ENCODE measurements at places on chromosomes 5 and 9. TPM values are rescaled to one million over a fixed set of nuclear protein-coding genes. Genes with fewer than 3 reads are reported as not detected.
A peak's percentile ranks its signal among the peaks of the same experiment; 100 is the strongest.

DNA sequence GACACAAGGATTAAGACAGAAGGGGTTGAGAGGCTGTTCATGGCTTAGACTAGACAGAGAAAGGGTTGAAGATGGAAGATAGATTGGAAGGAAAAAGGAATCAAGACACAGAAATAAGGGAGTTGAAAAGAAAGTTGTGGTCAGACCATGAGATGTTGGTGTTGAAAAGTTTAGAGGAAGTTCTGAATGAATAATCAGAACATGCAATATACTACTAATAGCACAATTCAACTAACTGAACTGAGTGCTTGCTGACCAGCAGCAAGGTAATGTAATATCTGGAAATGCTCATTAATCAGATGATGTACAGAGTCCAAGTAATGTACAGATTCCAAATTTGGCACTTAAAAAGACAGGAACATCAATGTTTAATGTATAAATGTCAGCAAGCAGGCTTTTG, 10.6 kb upstream of the NNT start:
- no peaks in the 10 kb centered on the region for H3K4me1 ChIP-seq
- no peak overlapping the region for H3K27ac ChIP-seq
- no peaks in the 10 kb centered on the region for H3K27me3 ChIP-seq
- no peak overlapping the region for H3K4me3 ChIP-seq
- H3K36me3 ChIP-seq = no peaks in the 10 kb centered on the region
- no peak for DNase-seq

DNA sequence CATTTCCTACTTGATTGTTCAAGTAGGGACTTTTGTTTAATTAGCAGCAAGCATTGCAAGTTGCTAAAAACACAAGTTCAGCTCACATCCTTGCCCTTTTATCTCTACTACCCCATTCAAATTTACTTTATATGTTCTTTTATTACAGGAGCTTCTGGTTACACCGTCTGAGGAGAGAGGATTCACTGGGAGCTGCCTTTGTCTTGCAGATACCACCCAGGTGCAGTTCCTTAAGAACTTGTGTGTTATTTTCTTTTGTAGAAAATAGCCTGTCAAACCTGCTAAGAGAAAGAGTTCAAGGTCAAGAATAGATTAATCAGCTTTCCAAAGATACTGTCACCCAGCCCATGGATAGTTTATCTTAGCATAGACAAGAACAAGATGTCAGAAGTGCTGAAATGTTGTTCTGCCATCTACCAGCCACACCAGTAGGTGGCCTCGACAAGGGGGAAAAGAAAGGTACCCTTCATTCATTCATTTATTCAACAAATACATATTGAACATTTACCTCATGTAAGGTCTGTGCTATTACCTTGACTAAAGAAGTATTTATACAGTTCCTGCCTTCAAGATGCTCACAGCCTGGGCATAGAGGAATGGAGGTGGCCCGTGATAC, 750.3 kb downstream of the MAT2B start:
- H3K27me3 ChIP-seq = no peaks in the 10 kb centered on the region
- no peak overlapping the region for H3K4me3 ChIP-seq
- H3K27ac ChIP-seq = no peak overlapping the region
- DNase-seq = no peak
- H3K4me1 ChIP-seq = no peaks in the 10 kb centered on the region

GRCh38 chr5:127924606-127925005, 159.0 kb upstream of the SLC12A2 start:
- no peaks in the 10 kb centered on the region for H3K4me1 ChIP-seq
- no peak overlapping the region for H3K4me3 ChIP-seq
- no peak for DNase-seq
- H3K27me3 ChIP-seq = no peaks in the 10 kb centered on the region

GRCh38 chr9:135369412-135369990, 110.1 kb upstream of the PPP1R26 start:
- H3K27me3 ChIP-seq = peaks cover 55% of the 10 kb centered on the region
- no peaks in the 10 kb centered on the region for H3K36me3 ChIP-seq
- DNase-seq = no peak
- H3K4me1 ChIP-seq = no peaks in the 10 kb centered on the region

DNA sequence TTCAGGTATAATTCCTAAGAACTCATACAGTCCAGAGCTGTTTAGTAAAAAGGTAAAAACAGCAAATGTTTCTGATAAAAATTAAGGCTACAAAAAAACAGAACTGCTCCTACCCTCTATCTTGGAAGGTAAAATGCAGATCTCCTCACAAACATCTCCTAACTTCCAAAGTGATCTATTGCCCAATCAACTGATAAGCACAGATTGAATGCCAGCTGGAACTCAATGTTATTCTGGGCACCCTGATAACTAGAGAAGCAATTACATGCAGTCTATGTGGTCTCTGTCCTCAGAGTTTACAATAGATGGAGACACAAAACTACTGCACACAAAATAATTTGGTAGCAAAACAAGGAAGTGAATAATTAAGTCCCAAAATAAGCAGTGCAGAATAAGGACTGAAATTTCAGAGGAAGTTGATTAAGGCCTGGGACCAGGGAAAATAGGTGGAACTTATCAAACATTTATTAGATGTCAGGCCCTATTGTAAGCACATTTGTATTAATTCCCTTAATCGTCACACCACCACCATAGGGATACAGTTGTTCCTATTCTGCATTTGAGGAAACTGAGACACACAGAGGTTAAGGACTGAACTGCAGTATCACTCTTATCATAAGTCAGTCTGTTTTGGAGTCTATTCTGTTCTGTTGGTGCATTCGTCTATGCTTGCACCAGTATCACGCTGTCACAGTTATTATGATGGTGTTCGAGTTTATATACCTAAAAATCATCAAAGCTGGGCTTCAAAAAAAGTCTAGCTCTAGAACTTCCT, 102.2 kb upstream of the TARS1 start:
- H3K27ac ChIP-seq = no peak overlapping the region
- no peak overlapping the region for H3K4me3 ChIP-seq
- no peak for DNase-seq
- no peaks in the 10 kb centered on the region for H3K36me3 ChIP-seq
- H3K27me3 ChIP-seq = no peaks in the 10 kb centered on the region
- H3K4me1 ChIP-seq = peaks cover 9% of the 10 kb centered on the region

- H3K4me1 ChIP-seq = no peaks in the 10 kb centered on the region
- no peak overlapping the region for H3K27ac ChIP-seq
- H3K36me3 ChIP-seq = no peaks in the 10 kb centered on the region
- H3K4me3 ChIP-seq = no peak overlapping the region
- H3K27me3 ChIP-seq = no peaks in the 10 kb centered on the region
- no peak for DNase-seq
These were observed 242.1 kb downstream of the HCN1 start for GRCh38 chr5:45454114-45454513.

- no peak overlapping the region for H3K4me3 ChIP-seq
- H3K4me1 ChIP-seq = peaks cover 10% of the 10 kb centered on the region
- H3K27ac ChIP-seq = no peak overlapping the region
- no peak for DNase-seq
- H3K27me3 ChIP-seq = no peaks in the 10 kb centered on the region
These were observed 185.9 kb downstream of the ERCC6L2 start for GRCh38 chr9:96061293-96061987.

DNA sequence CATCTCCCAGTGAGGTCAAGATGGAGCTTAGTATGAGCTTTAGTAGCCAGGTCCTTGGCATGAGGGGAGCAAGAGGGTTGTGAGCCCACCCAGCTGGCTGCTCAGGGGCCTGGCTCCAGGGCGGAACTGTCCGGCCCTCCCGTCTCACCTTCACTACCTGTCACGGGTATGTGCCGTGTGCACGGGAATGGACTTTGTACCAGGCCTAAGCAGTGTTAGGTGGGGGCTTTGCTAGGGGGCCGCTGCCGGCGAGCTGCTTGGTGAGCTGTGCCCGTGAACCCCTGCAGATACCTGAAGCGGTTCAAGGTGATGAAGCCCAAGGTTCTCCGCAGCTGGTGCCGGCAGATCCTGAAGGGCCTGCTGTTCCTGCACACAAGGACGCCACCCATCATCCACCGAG, 46.7 kb downstream of the WNK2 start:
- H3K27ac ChIP-seq = no peak overlapping the region
- peaks cover 19% of the 10 kb centered on the region for H3K4me1 ChIP-seq
- DNase-seq = no peak
- no peak overlapping the region for H3K4me3 ChIP-seq
- no peaks in the 10 kb centered on the region for H3K36me3 ChIP-seq
- no peaks in the 10 kb centered on the region for H3K27me3 ChIP-seq

GRCh38 chr9:75269197-75269596, 180.9 kb downstream of the OSTF1 start:
- H3K27me3 ChIP-seq = no peaks in the 10 kb centered on the region
- H3K36me3 ChIP-seq = no peaks in the 10 kb centered on the region
- no peak overlapping the region for H3K4me3 ChIP-seq
- no peaks in the 10 kb centered on the region for H3K4me1 ChIP-seq

- H3K27me3 ChIP-seq = peaks cover 10% of the 10 kb centered on the region
- H3K4me1 ChIP-seq = peaks cover 19% of the 10 kb centered on the region
- H3K36me3 ChIP-seq = no peaks in the 10 kb centered on the region
- H3K4me3 ChIP-seq = no peak overlapping the region
These were observed 119.6 kb downstream of the BOD1 start for GRCh38 chr5:173496883-173497255.

GRCh38 chr5:78253201-78253600, 41.3 kb downstream of the AP3B1 start:
- H3K4me1 ChIP-seq = no peaks in the 10 kb centered on the region
- DNase-seq = no peak
- no peak overlapping the region for H3K27ac ChIP-seq
- H3K36me3 ChIP-seq = no peaks in the 10 kb centered on the region

- H3K36me3 ChIP-seq = no peaks in the 10 kb centered on the region
- H3K4me1 ChIP-seq = no peaks in the 10 kb centered on the region
- peak; percentile 71 for DNase-seq
- no peaks in the 10 kb centered on the region for H3K27me3 ChIP-seq
- no peak overlapping the region for H3K27ac ChIP-seq
These were observed 287.3 kb downstream of the EBF1 start for GRCh38 chr5:158812408-158812807.

- H3K36me3 ChIP-seq = no peaks in the 10 kb centered on the region
- H3K4me3 ChIP-seq = no peak overlapping the region
- DNase-seq = no peak
- no peaks in the 10 kb centered on the region for H3K27me3 ChIP-seq
- peaks cover 27% of the 10 kb centered on the region for H3K4me1 ChIP-seq
These were observed 202.9 kb downstream of the NXNL2 start for GRCh38 chr9:88737876-88738275.

- H3K27ac ChIP-seq = no peak overlapping the region
- no peak overlapping the region for H3K4me3 ChIP-seq
- H3K4me1 ChIP-seq = no peaks in the 10 kb centered on the region
- DNase-seq = no peak
- H3K36me3 ChIP-seq = no peaks in the 10 kb centered on the region
These were observed 92.5 kb upstream of the TNFSF8 start for GRCh38 chr9:115022760-115023434.

- H3K27ac ChIP-seq = no peak overlapping the region
- peaks cover 19% of the 10 kb centered on the region for H3K4me1 ChIP-seq
- no peaks in the 10 kb centered on the region for H3K36me3 ChIP-seq
These were observed 69.1 kb downstream of the NIPBL start for GRCh38 chr5:36945687-36946086.

DNA sequence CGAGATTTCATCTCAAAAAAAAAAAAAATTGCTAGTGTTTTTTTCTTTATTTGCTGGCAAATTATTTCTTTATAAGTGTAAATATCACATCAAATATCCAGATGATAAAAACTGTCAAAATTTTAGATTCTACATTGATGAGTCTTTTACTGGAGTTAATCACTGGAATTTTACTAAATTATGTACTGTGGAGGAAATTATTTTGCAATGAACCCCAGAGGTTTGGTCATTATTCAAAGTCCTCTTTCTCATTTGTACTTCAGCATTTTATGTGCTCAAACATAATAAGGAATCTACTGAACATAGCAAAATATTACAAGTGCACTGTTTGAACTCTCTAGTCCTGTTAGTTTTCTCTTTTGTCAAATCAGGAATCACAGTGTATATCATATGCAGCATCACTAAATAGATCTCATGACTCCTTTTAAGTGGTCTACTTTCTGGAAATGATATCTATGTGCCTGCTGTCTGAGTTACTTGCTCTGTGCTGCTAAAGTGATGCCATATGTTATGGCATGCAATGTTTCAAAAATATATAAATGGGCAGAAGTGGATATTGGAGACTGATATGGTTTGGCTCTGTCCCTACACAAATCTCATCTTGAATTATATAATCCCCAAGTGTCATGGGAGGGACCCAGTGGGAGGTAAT, 18.0 kb downstream of the OTULINL start:
- H3K27ac ChIP-seq = no peak overlapping the region
- no peak overlapping the region for H3K4me3 ChIP-seq
- H3K27me3 ChIP-seq = no peaks in the 10 kb centered on the region
- no peaks in the 10 kb centered on the region for H3K36me3 ChIP-seq
- no peak for DNase-seq

GRCh38 chr5:32683125-32683524, 28.0 kb upstream of the NPR3 start:
- no peaks in the 10 kb centered on the region for H3K36me3 ChIP-seq
- no peak overlapping the region for H3K27ac ChIP-seq
- no peaks in the 10 kb centered on the region for H3K4me1 ChIP-seq
- H3K4me3 ChIP-seq = no peak overlapping the region
- H3K27me3 ChIP-seq = no peaks in the 10 kb centered on the region
- no peak for DNase-seq

DNA sequence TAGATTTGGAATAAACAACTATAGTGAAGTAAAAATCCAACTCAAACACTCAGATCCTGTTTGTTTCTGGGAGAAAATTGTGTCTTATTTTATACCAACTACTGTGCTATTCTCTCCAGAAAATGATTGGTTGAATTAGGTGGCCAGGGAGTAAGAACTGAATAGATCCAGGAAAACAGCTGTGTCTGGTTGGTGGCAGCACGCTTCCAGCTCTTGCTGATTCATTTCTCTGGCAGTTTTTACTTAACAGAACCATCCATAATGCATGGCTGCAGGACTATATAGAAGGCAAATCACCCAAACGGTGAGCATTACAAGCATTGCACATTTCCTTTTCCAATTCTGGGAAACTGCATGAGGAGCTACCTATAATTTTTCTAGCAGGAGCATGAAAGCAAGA, 29.5 kb downstream of the DMAC1 start:
- no peak for DNase-seq
- H3K4me1 ChIP-seq = no peaks in the 10 kb centered on the region
- H3K27ac ChIP-seq = no peak overlapping the region
- no peak overlapping the region for H3K4me3 ChIP-seq
- no peaks in the 10 kb centered on the region for H3K27me3 ChIP-seq
- no peaks in the 10 kb centered on the region for H3K36me3 ChIP-seq

- H3K4me1 ChIP-seq = peaks cover 16% of the 10 kb centered on the region
- H3K27ac ChIP-seq = no peak overlapping the region
- no peaks in the 10 kb centered on the region for H3K36me3 ChIP-seq
- no peak for DNase-seq
- no peak overlapping the region for H3K4me3 ChIP-seq
These were observed 16.8 kb downstream of the SCAMP1 start for GRCh38 chr5:78377056-78377717.

HNRNPAB gene
- 57.0 TPM for total RNA-seq

IL5 gene
- total RNA-seq = not detected

KCNV2 gene
- not detected for total RNA-seq

COL5A1 gene
- 16.5 TPM for total RNA-seq

FCN2 gene
- total RNA-seq = not detected

FOXD4L6 gene
- 0.72 TPM for total RNA-seq

Data from suprapubic skin (tissue), 4 donors.